ENCODE measurements at places on chromosomes 4 and X. TPM values are rescaled to one million over a fixed set of nuclear protein-coding genes. Genes with fewer than 3 reads are reported as not detected.

Gene ETDA
- not detected for total RNA-seq

- peaks cover 66% of the 10 kb centered on the region for H3K36me3 ChIP-seq
- DNase-seq: no peak
- no peaks in the 10 kb centered on the region for H3K27me3 ChIP-seq
Observed at GRCh38 chr4:168433571-168433970, 46.7 kb downstream of the DDX60L start.

DNA sequence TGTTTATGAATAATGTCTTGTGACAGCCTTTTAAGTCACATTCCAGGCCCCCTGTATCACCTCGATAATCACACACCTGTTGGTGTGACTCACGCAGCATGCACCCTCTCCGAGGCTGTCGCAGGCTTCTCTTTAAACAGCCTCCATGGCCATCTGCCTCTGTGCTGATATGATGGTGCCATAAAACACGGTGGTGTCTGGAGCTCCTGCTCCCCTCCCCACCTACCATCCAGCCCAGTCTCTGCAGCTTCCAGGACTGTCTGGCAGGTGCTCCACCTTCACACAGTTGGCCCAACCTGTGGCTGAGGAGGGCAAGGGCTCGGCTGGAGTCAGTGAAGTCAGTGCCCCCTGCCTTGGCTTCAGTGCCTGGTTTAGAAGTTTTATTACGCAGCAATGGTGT lies 173.8 kb upstream of the RPL34 start:
- no peak overlapping the region for H3K27ac ChIP-seq
- H3K36me3 ChIP-seq: no peaks in the 10 kb centered on the region
- H3K4me1 ChIP-seq: no peaks in the 10 kb centered on the region

DNA sequence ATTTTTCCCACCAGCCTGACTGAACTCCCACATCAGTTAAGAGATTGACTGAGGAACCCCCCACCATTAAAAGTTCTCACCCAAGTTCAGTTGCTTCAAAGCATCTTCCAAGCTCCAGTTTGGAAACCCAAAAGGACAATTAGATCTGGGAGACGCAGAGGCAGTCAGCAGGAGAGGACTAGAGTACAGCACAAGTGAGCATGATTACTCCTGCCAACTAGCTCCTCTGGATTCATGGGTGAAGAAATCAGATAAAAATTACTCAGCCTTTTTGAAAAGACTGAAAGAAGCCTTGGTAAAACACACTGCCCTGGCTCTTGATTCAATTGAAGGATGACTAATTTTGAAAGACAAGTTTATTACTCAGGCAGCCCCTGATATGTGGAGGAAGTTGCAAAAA lies 297.5 kb downstream of the ADAM29 start:
- DNase-seq: no peak
- H3K4me1 ChIP-seq: no peaks in the 10 kb centered on the region
- no peak overlapping the region for H3K27ac ChIP-seq
- no peaks in the 10 kb centered on the region for H3K36me3 ChIP-seq
- no peaks in the 10 kb centered on the region for H3K27me3 ChIP-seq
- H3K4me3 ChIP-seq: no peak overlapping the region

DNA sequence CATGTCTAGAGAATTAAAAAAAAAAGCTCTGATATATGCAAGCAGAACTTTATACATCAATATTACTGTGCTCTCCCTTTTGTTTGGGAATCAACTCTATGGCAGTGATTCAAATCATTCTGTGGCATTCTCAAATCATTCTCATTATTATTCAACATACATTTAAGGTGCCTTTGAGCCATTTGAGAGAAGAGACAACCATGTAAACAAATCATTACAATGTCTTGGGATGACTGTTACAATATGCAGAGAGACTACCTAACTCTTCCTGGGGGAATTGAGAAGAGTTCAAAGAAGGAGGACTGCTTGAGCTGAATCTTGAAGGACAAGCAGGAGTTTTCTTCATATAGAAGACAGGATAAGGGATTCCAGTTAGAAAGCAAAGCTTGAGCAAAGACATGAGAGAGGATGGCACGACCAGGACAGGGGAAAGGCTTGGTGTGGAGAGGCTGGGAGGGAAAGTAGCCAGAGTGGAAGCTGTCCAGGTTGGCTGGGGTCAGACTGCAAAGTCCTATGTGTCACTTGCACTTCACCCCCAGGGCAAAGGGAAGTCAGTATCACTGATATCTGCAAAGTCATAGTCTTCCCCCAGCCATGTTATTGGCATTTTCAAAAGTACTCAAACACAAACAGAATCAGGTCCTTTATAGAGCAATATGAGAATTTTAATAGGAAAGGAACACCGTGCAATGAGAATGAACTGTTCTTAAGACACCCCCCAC lies 9.0 kb downstream of the SEC24D start:
- H3K4me3 ChIP-seq: no peak overlapping the region
- peaks cover 45% of the 10 kb centered on the region for H3K36me3 ChIP-seq
- H3K27me3 ChIP-seq: no peaks in the 10 kb centered on the region
